ENCODE measurements at places on chromosomes 12 and 14.

- no peak for DNase-seq
Observed at GRCh38 chr12:78928200-78929074, 63.9 kb downstream of the SYT1 start.

GRCh38 chr12:121649322-121649721, 20.1 kb downstream of the MORN3 start:
- DNase-seq: no peak

GRCh38 chr14:59633486-59633885, 56.9 kb upstream of the CCDC175 start:
- DNase-seq: no peak

GRCh38 chr14:101506211-101506925, 54.9 kb upstream of the DIO3 start:
- DNase-seq: no peak

GRCh38 chr12:116465856-116466255, 93.3 kb upstream of the MAP1LC3B2 start:
- DNase-seq: no peak

DNA sequence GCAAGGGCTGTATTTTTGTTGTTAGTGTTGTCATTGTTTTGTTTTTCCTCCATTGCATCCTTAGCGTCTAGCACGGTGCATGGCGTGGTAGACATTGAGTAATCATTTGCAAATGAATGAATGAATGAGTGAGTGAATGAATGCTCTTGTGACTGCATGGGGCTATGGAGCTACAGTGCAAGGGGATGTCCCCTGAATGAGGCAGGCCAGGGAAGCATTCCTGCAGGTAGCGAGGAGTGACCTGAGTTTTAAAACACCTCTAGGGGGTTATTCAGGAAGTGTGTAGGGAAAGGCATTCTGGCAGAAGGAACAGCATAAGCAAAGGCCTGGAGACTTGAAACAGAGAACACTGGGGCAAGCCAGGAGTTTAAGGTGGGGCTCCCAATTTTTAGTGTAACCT, 16.9 kb downstream of the MYL2 start:
- no peak for DNase-seq

GRCh38 chr14:33836900-33837577, 113.8 kb downstream of the EGLN3 start:
- no peak for DNase-seq

GRCh38 chr12:120702637-120703036, 7.6 kb upstream of the UNC119B start:
- no peak for DNase-seq

- no peak for DNase-seq
Observed at GRCh38 chr14:63940387-63940786, 87.6 kb downstream of the SYNE2 start.

- DNase-seq: no peak
Observed at GRCh38 chr14:91896419-91896818, 29.1 kb upstream of the TC2N start.

DNA sequence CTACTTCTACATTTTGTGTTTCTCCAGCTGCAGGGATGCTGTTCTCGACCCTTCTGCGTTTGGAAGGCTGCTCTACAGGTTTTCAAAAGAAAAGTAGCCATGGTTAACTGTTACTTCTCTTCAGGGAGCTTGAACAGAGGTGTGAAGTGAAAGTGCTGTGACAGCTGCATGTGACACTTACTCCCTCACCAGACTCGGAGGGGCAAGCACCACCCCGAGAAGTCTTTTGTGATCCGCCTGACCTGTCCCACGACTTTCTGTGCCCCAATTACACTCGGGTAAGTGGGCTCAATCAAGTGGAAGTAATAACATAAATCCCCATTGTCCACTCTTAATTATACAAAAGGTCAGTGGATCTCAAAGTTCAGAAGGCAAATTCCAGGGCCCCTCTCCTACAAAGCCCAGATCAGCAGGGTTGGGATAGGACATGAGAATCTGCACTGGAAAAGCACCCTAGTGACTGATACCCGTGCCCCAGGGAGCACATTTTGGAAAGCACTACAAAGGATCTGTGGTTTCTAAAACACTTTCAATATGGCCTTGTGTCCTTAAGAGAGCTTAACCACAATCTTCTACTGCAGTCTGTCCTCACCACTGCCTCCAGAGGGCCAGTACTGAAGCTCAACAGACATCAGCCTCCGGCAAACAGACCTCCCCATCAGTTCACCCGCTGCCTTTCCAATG, 11.5 kb downstream of the FICD start:
- no peak for DNase-seq

GRCh38 chr12:4112290-4112689, 161.3 kb upstream of the CCND2 start:
- DNase-seq: no peak

- peak; percentile 13 for DNase-seq
Observed at GRCh38 chr12:19482551-19483109, 43.3 kb downstream of the AEBP2 start.

- no peak for DNase-seq
Observed at GRCh38 chr12:116294454-116295165, 17.1 kb upstream of the MED13L start.

GRCh38 chr14:83260751-83261150, 1727.1 kb upstream of the SEL1L start:
- no peak for DNase-seq

DNA sequence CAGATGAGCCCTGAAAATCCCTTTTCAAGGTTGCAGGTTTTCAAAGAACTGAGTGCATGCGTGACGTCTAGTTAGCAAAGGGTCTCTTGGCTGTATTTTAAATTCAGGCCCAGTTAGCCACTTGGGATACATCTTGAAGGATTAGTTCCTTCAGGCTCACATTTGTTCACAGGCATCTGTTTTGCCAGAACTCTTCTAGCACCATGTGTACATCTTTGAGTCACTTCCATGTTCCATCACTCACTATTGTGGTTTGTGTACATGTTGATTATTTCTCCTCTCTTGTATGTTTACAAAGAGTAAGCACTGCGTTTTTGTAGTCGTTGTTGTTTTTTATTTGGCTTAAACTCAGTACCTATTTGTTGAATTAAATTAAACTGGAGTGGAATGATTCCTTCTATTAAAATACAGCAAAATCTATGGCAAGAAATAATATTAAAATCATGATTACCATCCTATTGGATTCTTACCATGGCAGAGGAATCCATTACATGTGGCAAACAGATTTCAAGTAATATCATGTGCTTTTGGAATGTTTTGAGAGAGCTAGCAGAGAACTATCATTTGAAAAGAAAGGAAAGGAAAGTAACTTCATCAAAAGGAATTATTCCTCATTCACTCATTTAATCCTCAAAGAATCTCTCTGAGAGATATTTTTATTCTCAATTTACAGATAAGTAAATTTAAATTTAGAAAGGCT, 438.9 kb upstream of the FAR2 start:
- no peak for DNase-seq

- no peak for DNase-seq
Observed at GRCh38 chr14:53011053-53011462, 60.2 kb upstream of the FERMT2 start.

- DNase-seq: no peak
Observed at GRCh38 chr12:27237790-27238771, 6.0 kb upstream of the STK38L start.

GRCh38 chr12:8916154-8916553, 1.8 kb downstream of the PHC1 start:
- DNase-seq: no peak

GRCh38 chr12:67701121-67701520, 52.6 kb downstream of the DYRK2 start:
- DNase-seq: no peak

DNA sequence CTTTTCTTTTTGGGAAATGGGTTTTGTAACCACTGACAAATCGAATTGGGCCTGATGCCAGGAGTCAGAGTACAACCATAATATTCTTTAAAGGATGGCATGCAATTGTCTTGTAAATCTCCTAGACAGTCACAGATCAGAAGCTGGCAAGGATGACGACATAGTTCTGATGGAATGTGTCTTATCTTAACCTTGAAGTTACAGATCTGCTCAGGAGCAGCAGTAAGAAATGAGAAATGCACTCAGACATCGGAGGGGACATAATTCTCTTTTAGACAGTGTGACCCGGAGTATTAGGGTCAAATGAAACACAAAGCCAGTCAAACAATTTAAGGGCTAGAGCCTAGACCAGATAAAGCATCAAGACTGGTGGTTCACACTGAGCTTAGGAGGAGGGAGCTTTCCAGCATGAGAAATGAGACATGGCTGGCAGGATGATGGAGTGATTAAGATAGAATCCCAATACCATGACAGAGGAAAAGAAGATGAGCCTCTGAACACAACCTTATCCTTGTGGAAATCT, 17.5 kb downstream of the CBX5 start:
- no peak for DNase-seq

DNA sequence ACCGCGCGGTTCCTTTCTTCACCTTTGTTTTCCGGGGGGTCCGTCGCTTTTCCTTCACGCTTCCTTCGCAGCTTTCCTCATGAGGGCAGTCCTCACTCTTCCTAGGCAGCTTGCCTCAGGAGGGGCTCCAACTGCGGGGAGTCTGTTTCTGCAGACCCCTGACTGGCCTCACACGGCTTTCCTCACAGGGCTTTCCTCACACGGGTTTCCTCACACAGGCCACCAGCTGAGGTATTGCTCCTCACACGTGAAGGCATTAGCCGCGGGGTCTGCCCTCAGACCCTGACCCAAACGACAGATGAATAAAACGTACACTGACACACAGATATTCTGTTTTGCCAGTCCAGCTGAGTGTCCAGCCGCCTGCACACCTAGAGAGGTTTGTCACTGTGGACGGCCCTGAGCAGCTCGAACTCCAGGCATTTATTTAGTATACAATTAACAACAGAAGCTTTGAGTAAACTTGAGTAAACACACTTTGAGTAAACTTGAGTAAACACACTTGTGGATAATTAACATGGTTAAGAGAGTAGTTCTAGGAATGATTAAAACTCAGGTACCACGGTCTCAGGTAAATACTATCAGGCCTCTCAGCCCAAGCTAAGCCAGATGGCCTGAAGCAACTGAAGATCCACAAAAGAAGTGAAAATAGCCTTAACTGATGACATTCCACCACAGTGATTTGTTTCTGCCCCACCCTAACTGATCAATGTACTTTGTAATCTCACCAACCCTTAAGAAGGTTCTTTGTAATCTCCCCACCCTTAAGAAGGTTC, 16.1 kb upstream of the LYZ start:
- DNase-seq: no peak

GRCh38 chr12:125143491-125143890, 78.3 kb downstream of the AACS start:
- DNase-seq: no peak

DNA sequence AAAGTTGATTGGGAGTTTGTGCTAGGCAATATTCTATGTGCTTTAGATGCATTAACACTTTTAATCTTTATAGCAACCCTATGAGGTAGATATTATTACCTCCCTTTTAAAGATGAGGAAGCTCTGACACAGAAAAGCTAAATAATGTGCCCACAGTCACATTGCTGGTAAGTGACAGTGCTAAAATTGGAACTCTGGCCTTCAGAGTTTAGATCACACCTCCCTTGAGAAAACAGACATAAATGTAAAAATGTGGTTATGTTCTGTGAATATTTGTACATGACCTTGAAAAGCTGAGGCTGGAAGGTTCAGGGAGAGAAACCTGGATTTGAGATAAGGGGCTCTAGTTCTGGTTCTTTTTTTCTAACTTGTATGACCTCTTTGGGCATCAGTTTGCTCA, 1.9 kb downstream of the ABHD4 start:
- no peak for DNase-seq

DNA sequence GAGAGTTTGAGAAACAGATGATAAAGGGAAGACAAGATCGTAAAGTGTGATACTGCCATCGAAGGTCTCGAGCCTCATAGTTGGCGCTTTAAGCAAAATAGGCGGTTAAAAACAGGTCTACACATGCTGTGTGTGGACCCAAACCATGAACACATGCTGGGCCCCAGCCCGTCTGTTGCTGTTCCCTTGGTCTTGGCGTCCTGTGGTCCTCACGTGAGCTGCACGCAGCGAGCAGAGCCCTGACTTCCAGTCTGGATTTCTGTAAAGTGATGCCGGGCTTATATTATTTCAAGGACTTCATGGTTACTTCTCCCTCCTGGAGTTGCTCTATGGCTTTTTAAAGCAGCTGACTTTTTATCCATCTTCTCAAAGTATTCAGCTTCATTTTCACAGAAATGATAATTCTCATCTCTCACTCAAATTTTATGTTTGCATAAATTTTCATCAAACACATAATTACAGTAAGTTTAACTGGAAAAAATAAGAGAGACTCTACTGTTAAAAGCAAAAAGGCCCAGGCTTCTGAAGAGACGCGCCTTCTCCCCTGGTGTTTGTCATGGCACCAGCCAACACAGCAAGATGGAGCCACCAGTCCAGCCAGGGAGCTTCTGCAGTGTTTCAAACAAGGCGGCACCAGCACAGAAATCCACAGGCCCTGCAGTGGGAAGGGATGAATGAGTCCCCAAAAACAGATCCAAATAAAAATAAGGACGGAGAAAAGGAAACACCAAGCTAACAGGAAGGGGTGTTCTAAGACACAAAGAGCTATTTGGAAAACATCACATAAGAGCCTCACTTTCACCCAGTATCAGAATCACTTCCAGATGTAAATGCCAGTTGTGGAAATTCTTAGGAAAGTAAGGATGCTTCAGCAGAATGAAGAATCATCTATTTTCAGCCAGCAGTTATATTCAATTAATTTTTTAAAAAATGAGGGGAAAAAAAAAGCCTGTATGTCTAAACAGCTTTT, 24.9 kb downstream of the SFSWAP start:
- no peak for DNase-seq

DNA sequence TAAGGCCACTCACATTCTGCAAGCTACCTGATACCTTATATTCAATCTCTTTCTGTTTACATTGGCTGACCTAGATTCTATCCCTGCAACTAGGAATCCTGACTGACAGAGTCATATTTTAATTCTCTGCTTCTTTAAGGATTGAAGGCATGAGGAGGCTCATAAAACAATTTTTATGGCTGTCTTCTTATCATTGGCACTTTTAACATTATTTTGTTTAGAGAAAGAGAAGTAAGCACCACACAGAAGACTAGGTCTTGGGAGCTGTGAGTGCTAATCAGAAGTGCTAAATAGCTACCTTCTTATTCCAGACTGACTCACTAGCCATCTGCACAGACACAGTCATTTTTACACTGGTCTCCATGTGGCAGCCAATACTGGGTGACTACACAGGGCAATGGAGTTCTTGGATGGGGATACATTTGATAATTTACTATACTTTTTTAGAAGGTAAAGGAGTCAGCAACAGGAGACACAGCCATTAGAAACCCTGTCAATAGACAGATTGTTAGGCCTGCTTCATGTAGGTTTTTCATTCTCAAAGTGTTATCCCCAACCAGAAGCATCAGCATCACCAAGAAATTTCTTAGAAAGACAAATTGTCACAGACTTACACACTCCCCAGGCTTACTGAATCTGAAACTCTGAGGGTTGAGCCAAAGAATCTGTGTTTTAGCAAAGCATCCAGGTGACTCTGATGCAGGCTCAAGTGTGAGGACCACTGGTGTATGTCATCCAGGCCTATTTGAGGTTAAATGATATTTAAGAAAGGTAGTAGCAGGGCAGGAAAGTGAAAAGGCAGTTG, 214.1 kb downstream of the DUSP6 start:
- DNase-seq: no peak

- no peak for DNase-seq
Observed at GRCh38 chr12:42208574-42208973, 29.5 kb downstream of the YAF2 start.

- no peak for DNase-seq
Observed at GRCh38 chr14:94770251-94770749, 387 bp upstream of the GSC start.

Data from activated T-helper 1 cell treated with anti-CD3 and anti-CD28 coated beads, Interleukin-2, amount 50 U/mL, for 16 hours (primary cell).